ENCODE measurements at places on chromosomes 1 and 21. TPM values are rescaled to one million over a fixed set of nuclear protein-coding genes. Genes with fewer than 3 reads are reported as not detected.

UTS2 gene
- not detected for total RNA-seq

- no peak overlapping the region for H3K27ac ChIP-seq
- H3K4me1 ChIP-seq, result no peaks in the 10 kb centered on the region
- no peak for DNase-seq
- no peaks in the 10 kb centered on the region for H3K27me3 ChIP-seq
Observed at GRCh38 chr1:31607360-31607759, 10.1 kb upstream of the HCRTR1 start.

ANKRD34A gene
- total RNA-seq, result 0.14 TPM

DNA sequence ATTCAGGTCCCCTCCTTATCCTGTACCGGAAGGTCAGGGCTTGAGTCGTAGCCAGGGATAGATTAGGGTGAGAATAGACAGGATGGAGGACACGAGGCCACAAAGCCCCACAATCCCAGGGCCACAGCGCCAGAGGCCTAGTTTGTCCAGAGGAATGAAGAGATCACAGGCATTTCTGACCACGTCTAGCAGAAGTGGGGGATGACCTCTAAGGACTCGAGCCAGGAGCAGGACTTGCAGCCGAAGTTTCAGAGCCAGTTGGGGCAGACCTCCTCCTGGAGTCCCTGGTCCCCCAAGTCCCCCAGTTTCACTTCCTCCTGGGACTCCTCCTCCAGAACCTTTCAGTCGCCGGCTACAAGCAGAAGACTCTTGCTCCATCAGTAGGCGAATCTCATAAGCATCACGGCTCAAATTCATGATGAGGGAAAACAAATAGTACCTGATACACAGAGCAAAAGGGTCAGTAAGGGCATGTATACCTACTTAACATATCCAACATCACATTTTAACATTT lies 2.3 kb upstream of the ITGA10 start:
- DNase-seq, result no peak
- H3K27me3 ChIP-seq, result no peaks in the 10 kb centered on the region
- H3K4me3 ChIP-seq, result no peak overlapping the region
- H3K4me1 ChIP-seq, result no peaks in the 10 kb centered on the region
- H3K36me3 ChIP-seq, result peaks cover 42% of the 10 kb centered on the region

SCAF4 gene
- 13.2 TPM for total RNA-seq

CYP4Z1 gene
- 0.44 TPM for total RNA-seq

MAEL gene
- total RNA-seq, result 0.15 TPM

DNA sequence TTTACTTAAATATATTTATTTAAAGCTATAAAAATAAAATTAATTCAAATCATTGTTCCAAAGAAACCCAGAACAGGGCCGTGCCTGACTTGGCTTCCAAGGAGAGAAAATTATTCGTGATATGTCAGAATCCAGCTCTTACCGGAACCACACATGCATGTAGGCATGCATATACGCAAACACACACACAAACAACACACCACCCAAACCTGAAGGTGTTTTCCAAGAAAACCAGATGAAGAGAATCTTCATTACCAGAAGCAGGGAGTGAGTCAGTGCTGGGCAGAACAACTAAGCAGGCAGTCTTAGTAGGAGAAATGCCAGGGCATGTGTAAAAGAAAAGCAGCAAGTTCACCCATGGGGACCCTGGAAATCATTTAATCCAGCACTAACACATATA lies 432.0 kb upstream of the BEND5 start:
- H3K36me3 ChIP-seq, result no peaks in the 10 kb centered on the region
- no peaks in the 10 kb centered on the region for H3K27me3 ChIP-seq
- H3K4me3 ChIP-seq, result no peak overlapping the region
- H3K4me1 ChIP-seq, result no peaks in the 10 kb centered on the region
- no peak overlapping the region for H3K27ac ChIP-seq
- DNase-seq, result no peak

- H3K4me3 ChIP-seq, result no peak overlapping the region
- no peak overlapping the region for H3K27ac ChIP-seq
- no peaks in the 10 kb centered on the region for H3K36me3 ChIP-seq
- H3K4me1 ChIP-seq, result no peaks in the 10 kb centered on the region
- DNase-seq, result no peak
Observed at GRCh38 chr21:16004086-16004485, 274.3 kb downstream of the USP25 start.

GRCh38 chr1:75400716-75401115 lies 210.2 kb downstream of the SLC44A5 start:
- H3K4me3 ChIP-seq, result no peak overlapping the region
- H3K27me3 ChIP-seq, result no peaks in the 10 kb centered on the region
- no peak for DNase-seq
- H3K27ac ChIP-seq, result no peak overlapping the region

DNA sequence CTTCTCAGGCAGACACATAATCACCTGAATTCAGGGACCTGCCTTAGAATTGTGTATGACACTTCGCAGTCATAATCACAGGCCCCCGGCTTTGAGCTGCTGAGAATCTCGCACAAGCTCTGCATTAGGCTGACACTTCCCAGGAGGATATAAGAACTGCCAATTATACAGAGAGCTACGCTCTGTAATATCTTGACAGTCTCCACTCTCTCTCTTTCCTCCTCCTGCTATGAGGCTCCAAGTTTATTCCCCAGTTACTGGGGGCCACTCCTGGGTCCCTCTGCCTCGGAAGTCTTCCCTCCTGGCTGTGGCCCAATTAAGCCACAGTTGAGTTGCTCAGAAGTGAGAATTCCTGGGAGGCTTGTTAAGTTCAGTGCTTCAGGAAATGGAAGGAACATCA lies 42.7 kb downstream of the EBNA1BP2 start:
- H3K27ac ChIP-seq, result no peak overlapping the region
- DNase-seq, result no peak
- H3K4me1 ChIP-seq, result no peaks in the 10 kb centered on the region
- H3K27me3 ChIP-seq, result no peaks in the 10 kb centered on the region
- H3K4me3 ChIP-seq, result no peak overlapping the region

SPRR2E gene
- not detected for total RNA-seq

GRCh38 chr1:12524266-12524665 lies 93.7 kb downstream of the DHRS3 start:
- H3K27me3 ChIP-seq, result no peaks in the 10 kb centered on the region
- H3K36me3 ChIP-seq, result no peaks in the 10 kb centered on the region
- H3K4me1 ChIP-seq, result peaks cover 53% of the 10 kb centered on the region

DNA sequence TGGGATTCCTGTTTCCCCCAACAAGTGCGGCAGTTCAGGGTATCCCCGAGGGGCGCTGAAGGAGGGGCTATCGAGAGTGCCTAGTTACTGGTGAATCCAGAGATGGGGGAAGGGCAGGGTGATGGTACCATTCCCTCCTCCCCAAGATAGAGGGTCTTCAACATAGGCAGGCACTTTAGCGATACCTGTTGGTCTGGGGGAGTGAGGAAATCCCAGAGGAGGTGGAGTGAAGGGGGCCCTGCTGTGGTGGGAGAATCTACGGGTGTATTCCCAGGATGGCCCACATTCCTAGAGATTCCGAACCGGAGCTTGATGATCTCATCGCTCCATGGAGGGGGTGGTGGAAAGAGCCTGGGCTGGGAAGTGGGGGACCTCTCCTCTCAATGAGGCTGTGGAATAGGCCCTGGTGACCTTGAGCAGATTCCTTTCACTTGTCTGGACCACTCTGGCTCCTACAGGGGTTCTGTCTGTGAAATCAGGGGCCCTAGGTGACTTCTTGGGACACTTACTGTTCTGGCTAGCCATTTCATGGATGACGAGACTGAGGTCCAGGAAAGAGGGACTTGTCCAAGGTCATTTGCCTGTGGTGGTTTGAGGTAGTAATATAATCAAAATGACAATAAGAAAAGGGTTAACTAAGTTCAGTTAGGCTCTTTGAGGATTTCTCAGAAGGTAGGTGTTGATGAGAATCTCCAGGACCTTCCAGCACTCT lies 52.7 kb upstream of the SYNC start:
- no peak for DNase-seq
- H3K4me3 ChIP-seq, result no peak overlapping the region
- H3K4me1 ChIP-seq, result peaks cover 21% of the 10 kb centered on the region
- H3K36me3 ChIP-seq, result no peaks in the 10 kb centered on the region
- no peaks in the 10 kb centered on the region for H3K27me3 ChIP-seq

DNA sequence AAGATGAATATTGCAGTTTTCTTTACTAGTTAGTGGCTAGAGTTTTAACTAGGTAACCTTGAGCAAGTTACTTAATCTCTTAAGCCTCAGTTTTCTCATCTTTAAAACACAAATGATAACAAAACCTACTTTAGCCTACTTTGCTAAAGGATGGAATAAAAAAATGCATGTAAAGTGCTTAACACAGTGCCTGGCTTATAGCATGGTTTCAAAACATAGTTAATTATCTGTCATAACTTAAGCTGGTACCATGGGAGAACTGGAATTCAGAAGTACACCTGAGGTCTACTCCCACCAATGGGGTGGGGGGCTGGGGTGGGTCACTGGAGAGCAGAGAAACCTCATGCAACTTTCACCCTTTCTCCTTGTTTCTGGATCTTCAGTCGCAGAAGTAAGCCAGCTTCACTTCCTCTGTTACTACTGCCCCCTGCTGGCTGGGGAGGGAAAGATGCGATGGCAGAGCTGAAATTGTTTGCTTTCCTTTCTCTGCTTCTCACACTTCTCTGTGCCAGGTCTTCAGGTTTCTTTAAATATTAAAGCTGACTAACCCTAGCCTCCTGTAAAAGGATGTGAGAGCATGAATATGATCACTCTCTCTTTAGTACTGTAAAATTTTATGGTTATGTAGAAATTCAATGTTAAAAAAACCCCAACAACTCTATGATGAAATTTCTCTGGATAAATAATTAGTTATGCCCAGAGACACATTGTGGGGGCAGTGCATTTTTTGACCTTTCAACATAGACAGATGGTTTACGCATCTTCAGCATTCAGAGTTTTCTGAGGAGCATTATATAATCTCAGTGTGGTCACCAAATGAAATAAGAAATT lies 324.2 kb downstream of the HLX start:
- no peaks in the 10 kb centered on the region for H3K36me3 ChIP-seq
- no peaks in the 10 kb centered on the region for H3K27me3 ChIP-seq
- peak overlapping the region; percentile 37 for H3K27ac ChIP-seq

DNA sequence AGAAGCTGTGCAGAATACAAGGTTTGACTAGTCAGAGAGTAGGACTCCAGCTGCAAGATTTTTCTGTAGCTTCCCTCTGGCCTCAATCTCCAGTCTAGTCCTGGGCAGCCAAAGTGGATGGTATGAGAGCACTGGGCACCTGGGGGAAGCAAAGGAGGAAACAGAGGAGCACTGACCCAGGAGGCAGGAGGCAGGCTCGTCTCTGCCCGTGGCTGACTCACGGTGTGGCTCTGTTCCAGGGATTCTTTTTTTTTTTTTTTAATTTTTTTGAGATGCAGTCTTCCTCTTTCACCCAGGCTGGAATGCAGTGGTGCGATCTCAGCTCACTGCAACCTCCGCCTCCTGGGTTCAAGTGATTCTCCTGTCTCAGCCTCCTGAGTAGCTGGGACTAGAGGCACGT lies 4.1 kb upstream of the NPPB start:
- no peaks in the 10 kb centered on the region for H3K4me1 ChIP-seq
- peaks cover 16% of the 10 kb centered on the region for H3K27me3 ChIP-seq
- no peaks in the 10 kb centered on the region for H3K36me3 ChIP-seq
- no peak overlapping the region for H3K4me3 ChIP-seq
- DNase-seq, result no peak

- H3K27ac ChIP-seq, result no peak overlapping the region
- H3K27me3 ChIP-seq, result no peaks in the 10 kb centered on the region
- H3K4me3 ChIP-seq, result no peak overlapping the region
- DNase-seq, result no peak
Observed at GRCh38 chr1:3405974-3406867, 48.2 kb upstream of the ARHGEF16 start.

PPM1J gene
- total RNA-seq, result 0.61 TPM

DNA sequence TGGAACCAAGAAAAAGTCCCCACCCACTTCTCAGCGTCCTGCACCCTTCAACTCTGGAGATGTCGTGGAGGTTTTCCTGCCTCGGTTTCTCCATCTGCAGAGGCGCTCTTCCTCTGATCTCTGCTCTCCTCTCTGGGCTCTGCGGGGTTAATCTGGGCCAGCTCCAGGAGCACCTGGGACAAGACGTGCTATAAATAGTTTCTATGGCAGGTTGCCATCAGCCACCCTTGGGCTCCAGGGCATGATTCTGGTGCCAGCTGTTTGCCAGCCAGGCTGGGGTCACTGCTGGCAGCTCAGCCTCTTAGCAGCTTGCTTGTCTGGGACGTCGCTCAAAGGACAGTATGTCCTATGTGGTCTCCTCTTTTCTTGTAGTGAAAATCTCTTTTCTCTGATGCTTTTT lies 137.1 kb downstream of the ACTL8 start:
- H3K4me3 ChIP-seq, result no peak overlapping the region
- no peaks in the 10 kb centered on the region for H3K4me1 ChIP-seq
- no peak overlapping the region for H3K27ac ChIP-seq
- H3K27me3 ChIP-seq, result no peaks in the 10 kb centered on the region
- DNase-seq, result no peak

DNA sequence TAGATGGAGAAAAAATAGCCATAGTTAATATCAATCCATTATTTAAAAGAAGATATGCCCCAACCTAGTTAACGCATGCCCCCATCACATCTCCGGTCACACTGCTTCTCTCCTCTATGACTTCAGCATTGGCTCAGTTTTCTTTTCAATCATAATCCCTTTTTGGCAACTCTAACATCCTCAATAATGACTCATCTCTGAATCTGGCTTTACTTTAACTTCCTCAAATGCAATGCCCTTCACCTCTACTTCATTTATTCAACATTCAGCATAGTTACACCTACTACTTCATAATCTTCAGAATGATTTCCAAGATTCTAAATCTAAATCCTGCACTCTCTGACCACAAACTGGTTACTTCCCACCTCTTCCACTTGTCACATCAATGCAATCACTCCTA lies 417.3 kb downstream of the USH2A start:
- no peak for DNase-seq
- H3K27ac ChIP-seq, result no peak overlapping the region
- H3K36me3 ChIP-seq, result no peaks in the 10 kb centered on the region
- no peak overlapping the region for H3K4me3 ChIP-seq
- H3K27me3 ChIP-seq, result no peaks in the 10 kb centered on the region

- no peak overlapping the region for H3K4me3 ChIP-seq
- DNase-seq, result no peak
- no peaks in the 10 kb centered on the region for H3K36me3 ChIP-seq
- no peaks in the 10 kb centered on the region for H3K4me1 ChIP-seq
- no peaks in the 10 kb centered on the region for H3K27me3 ChIP-seq
Observed at GRCh38 chr1:24692351-24692980, 49.4 kb downstream of the SRRM1 start.

DNA sequence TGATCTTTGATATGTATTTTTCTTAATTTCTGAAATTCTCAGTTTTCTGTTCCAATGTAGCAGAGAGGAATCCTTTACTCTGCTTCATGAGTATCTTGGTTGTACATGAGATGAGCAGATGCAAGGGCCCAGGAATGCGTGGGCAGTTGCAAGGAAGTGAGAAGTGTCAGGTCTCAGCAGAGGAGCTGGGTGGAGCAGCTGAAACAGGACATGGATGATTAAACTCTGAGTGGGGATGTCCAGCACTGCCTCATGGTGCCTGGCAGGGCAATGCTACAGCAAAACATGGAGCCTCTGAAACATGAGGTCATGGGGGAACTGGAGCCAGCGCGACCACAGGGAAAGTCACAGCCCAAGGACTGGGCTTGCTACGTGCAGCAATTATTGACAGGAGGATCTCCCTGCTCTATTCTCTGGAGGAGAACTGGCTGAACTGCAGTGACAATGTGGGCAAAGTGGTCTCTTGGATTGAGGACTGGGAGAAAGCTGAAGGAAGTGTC lies 48.4 kb downstream of the COLGALT2 start:
- DNase-seq, result no peak
- no peaks in the 10 kb centered on the region for H3K4me1 ChIP-seq
- H3K27me3 ChIP-seq, result no peaks in the 10 kb centered on the region
- no peaks in the 10 kb centered on the region for H3K36me3 ChIP-seq

All from right lobe of liver (tissue), 6 donors.